ENCODE measurements at places on chromosomes 6 and 20. TPM values are rescaled to one million over a fixed set of nuclear protein-coding genes. Genes with fewer than 3 reads are reported as not detected.

Gene LIN28B
- total RNA-seq, result not detected

Gene BIRC7
- total RNA-seq, result not detected

Gene SRMS
- total RNA-seq, result not detected

Gene BTN1A1
- total RNA-seq, result not detected

Gene ZC2HC1B
- total RNA-seq, result not detected

Gene GNAS-AS1
- 0.33 TPM for total RNA-seq

Gene COL12A1
- total RNA-seq, result 1,023 TPM

Gene ASCC3
- total RNA-seq, result 55.0 TPM

Gene ZMYND8
- 7.4 TPM for total RNA-seq

Gene SLPI
- 0.17 TPM for total RNA-seq

Gene SEL1L2
- not detected for total RNA-seq

Gene RPP21
- 30.2 TPM for total RNA-seq

Gene PAQR8
- 6.1 TPM for total RNA-seq

Gene E2F3
- 3.1 TPM for total RNA-seq

Gene MATN4
- under 0.01 TPM for total RNA-seq

Gene FOXA2
- not detected for total RNA-seq

Gene PPP1R3G
- 3.3 TPM for total RNA-seq

Gene BLOC1S5
- total RNA-seq, result 19.3 TPM

Gene MYH7B
- total RNA-seq, result 0.26 TPM

Data from fibroblast of lung (primary cell).